ENCODE measurements at places on chromosomes 4 and X.

GRCh38 chr4:23166407-23166806 lies 473.7 kb downstream of the GBA3 start:
- no peak for DNase-seq

DNA sequence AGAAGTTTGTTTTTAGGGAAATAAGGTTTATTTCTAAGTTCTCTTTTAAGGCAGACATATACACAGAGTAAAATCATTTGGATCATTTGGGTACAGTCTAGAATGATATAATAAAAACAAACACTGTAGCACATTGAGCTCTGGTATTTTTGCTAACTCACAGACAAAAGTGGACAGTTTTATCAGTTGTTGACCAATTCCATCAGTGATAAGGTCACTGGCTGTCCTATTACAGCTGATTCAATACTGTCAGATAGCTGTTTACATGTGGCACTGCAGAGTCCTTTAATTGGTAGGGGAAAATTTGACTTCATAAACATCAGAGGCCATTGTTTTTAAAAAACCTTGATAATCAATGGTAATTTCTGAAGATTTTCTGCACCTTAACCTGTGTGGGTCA lies 3.5 kb downstream of the IBSP start:
- no peak for DNase-seq

- DNase-seq = no peak
These were observed 94.5 kb upstream of the RASGEF1B start for GRCh38 chr4:81566161-81566591.

- no peak for DNase-seq
These were observed 301.8 kb downstream of the HNRNPD start for GRCh38 chr4:82071951-82072350.

GRCh38 chrX:73766431-73766795 lies 203.4 kb downstream of the CHIC1 start:
- no peak for DNase-seq
